C1 segment of cervical spinal cord (tissue), 14 donors: ENCODE measurements at places on chromosomes 12 and 14.

DNA sequence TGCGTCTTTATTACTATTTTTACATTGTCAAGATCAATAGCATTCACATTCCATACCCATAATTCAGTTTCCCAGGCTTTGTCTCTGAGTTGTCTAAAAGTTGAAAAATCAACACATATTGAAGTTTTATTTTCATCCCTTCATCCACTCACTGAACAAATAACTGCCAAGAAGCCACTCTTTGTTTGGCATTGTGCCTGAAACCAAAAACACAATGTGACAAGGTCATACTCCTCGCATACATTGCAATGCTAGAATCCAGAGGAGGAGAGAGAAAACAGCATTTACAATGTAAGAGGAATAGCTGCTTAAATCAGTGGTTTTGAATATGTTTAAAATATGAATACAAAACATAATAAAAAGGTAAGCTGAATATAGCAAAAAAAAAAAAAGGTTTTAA lies 71.8 kb downstream of the CCDC60 start:
- DNase-seq: no peak

DNA sequence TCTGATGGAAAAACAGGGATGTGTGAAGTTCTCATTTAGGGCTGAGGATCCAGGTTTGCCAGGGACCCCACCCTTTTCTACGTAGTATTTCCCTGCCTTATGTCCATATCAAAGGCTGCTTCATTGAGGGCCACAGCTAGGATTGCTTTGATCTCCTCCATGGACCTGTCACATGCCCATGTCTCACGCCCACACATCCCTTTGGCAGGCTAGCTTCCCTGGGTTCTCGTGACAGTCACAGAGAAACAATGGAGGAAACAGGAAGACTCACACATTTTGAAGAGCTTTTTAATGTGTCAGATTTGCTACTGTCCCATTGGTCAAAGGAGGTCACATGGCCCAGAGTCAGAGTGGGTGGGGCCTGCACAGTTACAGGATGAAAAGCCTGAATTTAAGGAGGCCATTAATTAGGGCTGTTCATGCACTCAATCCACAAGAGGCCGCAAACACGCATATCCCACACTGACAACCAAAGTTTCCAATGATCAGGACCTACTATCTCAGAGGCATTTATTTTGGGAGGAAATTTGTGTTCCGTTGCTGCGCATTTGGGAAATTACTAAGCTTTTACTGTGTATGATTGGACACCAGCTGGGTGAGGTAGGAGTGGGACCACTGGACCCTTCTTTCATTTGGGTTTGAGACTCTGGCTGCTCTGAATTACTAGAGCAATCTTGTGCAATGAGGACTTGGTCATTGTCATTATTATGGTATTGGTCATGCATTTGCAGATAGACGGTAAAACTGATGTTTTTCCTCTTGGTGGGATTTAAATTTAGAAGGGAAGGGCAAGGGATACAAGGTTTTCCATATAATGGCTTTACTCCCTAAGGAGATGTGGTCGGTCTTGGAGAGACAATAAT lies 266.2 kb downstream of the KTN1 start:
- no peak for DNase-seq

DNA sequence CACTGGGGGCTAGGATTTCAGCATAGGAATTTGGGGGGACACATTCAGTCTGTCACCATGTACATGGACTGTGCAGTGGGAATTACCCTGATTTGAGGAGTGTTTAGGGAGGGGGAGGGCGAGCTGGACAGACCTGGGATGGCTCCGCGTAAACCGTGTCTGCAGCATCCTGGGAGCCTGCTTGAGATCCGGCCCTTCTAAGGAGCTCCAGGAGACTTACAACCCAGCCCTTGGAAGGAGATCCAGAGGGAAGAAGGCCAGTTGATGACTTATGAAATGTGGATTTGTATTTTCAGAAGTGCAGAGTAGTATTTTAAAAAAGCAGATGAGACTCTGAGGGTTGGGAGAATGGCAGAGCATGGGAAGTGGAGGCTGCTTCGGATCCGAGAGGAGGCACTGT lies 153.2 kb downstream of the CACNA1C start:
- no peak for DNase-seq

DNA sequence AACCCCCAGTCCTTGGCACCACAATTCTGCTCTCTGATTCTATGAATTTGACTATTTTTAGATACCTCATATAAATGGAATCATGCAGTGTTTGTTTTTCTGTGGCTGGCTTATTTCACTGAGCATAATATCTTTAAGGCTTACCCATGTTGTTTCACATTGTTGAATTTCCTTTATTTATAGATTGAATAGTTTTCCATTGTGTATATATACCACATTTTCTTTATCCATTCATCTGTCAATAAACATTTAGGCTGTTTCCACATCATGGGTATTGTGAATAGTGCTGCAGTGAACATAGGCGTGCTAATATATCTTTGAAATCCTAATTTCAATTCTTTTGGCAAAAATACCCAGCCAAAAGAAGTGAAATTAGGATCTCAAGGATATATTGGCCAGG lies 126.7 kb upstream of the SLC38A2 start:
- no peak for DNase-seq

GRCh38 chr12:65106948-65107347 lies 14.2 kb downstream of the WIF1 start:
- no peak for DNase-seq

DNA sequence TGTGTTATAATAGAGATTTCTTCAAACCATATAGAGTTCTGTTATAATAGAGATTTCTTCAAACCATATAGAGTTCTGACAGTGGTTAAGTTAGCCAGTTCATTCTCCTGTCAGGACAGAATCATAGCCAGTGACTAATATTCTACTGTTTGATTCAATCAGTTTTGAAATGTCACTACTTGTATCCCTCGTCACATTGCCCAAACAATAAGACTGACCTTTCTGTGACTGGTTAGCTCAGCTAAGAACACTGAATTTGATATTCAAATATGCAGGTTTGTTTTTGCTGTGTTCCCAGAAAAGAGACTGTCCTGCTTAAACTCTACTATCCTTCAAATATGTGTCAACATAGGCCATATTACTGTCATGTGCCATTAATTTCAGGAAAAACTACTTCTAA lies 74.4 kb downstream of the ALG10B start:
- DNase-seq: no peak

DNA sequence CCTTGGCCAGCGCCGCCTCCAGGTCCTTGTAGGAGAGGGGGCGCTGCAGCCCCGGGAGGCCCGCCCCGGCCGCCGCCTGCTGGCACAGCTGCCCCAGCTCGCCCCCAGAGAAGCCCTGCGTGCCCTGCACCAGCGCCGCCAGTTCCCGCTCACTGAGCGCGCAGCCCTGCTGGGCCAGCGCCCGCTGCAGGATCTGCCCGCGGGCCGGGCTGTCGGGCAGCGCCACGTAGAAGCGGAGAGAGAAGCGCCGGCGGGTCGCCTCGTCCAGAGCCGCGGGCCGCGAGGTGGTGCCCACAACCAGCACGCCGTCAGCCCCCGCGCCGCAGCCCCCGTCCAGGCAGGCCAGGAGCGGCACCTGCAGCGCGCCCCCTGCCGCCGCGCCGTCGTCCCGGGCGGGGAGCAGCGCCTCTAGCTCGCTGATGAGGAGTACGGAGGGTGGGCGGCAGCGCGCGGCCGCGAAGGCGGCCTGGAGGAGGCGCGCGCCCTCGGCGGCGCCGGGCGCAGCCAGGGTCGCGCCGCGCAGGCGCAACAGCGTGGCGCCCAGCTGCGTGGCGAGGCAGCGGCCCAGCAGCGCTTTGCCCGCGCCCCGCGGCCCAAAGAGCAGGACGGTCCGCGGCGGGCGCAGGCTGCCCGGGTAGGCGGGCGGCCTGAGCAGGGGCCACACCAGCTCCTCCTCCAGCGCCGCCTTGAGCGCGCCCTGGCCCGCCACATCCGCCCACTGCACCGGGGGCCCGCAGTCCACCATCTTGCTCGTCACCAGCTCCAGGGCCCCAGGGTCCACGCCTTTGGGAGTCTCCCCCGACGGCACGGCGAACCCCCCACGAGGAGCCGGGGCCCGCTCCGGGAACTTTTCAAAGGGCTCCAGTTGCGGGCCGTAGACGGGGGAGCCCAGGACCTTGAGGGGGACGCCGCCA lies 27.7 kb downstream of the FIGNL2 start:
- DNase-seq: peak; percentile 41

- no peak for DNase-seq
Measured at GRCh38 chr14:48725051-48725734, 861.0 kb downstream of the RPS29 start.

GRCh38 chr12:7161327-7161726 lies 28.2 kb upstream of the PEX5 start:
- DNase-seq: no peak

DNA sequence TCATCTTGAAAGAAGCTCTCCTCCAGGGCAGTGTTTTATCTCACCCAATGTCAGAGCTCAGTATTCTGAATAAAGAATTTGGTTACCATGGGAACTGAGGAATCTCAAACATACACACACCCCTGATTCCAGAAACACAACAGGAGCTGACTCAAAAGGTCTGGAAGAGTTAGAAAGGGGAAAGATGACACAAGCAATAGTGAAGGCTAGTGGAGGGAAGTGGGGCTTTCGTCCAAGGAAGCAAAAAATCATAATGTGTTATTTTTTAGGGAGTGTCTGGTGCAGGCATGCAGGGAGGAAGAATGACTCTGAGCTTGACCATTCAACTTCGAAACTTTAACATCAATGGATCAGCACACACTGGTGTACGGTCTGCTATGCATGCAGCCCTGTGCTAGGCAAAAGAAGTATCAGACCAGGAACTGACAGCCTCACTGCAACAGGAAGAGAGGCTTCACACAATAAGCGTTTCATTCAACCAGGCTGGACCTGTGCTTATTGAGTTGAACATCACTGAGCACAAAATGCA lies 20.3 kb downstream of the HEBP1 start:
- no peak for DNase-seq

DNA sequence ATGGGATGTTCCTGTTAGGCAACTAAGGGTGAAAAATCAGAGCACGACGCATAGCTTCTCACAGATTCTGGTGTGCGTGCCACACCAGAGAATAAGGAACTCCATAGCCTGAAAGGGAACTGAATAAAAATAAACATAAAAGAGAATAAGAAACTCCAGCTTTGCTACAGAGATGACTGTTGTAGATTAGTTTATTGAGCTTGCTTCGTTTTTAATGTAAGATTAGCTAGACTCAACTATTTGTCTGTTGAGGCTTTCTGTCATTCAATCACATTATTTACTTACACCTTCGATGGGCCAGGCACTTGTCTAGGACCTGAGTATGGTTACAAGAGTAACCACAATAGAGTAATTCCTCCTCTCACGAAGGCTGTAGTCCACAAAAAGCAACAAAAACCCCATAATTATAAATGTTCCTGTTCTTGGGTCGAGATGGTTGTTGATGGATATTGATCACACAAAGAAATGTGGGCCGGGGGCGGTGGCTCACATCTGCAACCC lies 807 bp upstream of the ZCCHC8 start:
- no peak for DNase-seq

- DNase-seq: no peak
Measured at GRCh38 chr12:93836620-93837260, 159.6 kb downstream of the CRADD start.

DNA sequence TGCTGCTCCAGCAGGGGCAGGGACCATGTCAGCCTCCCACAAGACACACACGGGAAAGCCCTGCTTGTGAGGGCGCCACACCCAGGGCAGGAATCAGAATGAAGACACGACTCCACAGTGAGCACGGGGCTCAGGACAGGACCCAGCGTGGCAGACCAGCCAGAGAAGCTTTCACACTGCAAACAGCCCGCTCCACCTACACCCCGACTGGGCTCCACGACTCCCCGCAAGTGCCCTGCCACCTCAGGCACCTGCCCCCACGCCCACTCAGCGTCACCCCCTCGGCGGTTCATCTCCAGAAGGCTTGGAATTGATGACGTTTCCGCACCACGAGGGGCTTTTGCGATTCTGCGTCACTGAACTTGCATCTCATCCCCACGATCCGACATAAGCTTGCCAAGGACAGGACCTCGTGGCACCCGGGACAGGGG lies 91.1 kb downstream of the FBXL14 start:
- no peak for DNase-seq
